ENCODE measurements at places on chromosomes 7 and 10.

- DNase-seq: no peak
Measured at GRCh38 chr7:69199041-69199440, 399.2 kb upstream of the AUTS2 start.

DNA sequence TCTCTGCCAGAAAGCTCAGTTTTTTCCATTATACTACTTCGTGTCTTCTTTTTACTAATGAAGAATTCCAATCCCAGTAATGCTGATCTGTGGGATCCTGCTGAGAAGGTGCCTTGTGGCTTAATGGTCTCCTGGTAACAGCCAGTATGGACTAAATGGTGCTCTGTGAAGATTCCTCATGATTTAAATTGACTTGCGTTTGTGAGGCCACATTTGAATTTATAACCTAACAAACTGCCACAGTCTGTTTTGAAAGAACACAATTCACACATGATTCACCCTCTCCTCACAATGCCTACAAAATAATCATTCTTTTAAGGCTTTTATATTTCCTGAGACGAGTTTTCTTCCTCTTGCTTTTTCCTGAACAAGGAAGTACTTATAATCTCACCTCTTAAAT is 140.0 kb downstream of the MBL2 start:
- DNase-seq: no peak

- no peak for DNase-seq
Measured at GRCh38 chr7:127900732-127901685, 130.2 kb downstream of the LRRC4 start.

- DNase-seq: no peak
Measured at GRCh38 chr7:5218564-5219360, 28.7 kb downstream of the WIPI2 start.

- no peak for DNase-seq
Measured at GRCh38 chr7:20188567-20188966, 28.6 kb downstream of the MACC1 start.

Data from CD4-positive, alpha-beta T cell treated with Interleukin-12 subunit alpha and Interleukin-12 subunit beta, for 1 hour (primary cell).